Pancreas (tissue), 10 donors: ENCODE measurements at places on chromosomes 4 and X. TPM values are rescaled to one million over a fixed set of nuclear protein-coding genes. Genes with fewer than 3 reads are reported as not detected.

Gene TLL1
- 1.6 TPM for total RNA-seq

Gene XK
- 4.2 TPM for total RNA-seq

Gene XAGE2
- not detected for total RNA-seq

Gene ZCCHC18
- total RNA-seq, result 0.05 TPM

Gene DCAF12L1
- total RNA-seq, result not detected

Gene GAGE2A
- total RNA-seq, result not detected

Gene AIFM1
- total RNA-seq, result 14.2 TPM

Gene UGT2A1
- total RNA-seq, result not detected

Gene PAPSS1
- 19.1 TPM for total RNA-seq

Gene HHIP
- total RNA-seq, result 9.6 TPM

Gene CPZ
- total RNA-seq, result 0.14 TPM
